Activated T-cell treated with anti-CD3 and anti-CD28 coated beads, Interleukin-2, amount 50 U/mL, for 1 hour (primary cell): ENCODE measurements at places on chromosomes 11 and 22.
A peak's percentile ranks its signal among the peaks of the same experiment; 100 is the strongest.

GRCh38 chr22:40001106-40001505 lies 6.4 kb downstream of the FAM83F start:
- no peak for DNase-seq

GRCh38 chr22:26461188-26461810 lies 22.3 kb downstream of the HPS4 start:
- peak; percentile 45 for DNase-seq

- DNase-seq, result no peak
Measured at GRCh38 chr22:50035976-50036724, 21.9 kb downstream of the TTLL8 start.

DNA sequence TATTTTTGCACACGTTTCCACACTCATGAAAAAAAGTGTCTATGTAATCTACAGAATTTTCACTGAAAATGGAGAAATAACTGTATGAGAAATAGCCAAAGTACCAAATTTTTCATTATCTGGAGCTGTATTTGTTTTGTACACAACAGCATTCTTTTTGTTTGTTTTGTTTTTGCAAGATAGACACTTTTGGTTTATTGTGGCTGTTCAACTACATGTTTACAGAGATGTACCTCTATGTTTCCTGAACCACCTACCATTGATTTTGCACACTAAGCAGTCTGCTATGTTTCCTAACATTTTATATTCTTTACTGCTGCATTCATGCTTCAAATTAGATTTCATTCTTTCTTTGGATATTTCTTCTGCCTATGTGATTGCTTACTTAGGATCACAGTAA lies 116.3 kb downstream of the ELP4 start:
- no peak for DNase-seq

DNA sequence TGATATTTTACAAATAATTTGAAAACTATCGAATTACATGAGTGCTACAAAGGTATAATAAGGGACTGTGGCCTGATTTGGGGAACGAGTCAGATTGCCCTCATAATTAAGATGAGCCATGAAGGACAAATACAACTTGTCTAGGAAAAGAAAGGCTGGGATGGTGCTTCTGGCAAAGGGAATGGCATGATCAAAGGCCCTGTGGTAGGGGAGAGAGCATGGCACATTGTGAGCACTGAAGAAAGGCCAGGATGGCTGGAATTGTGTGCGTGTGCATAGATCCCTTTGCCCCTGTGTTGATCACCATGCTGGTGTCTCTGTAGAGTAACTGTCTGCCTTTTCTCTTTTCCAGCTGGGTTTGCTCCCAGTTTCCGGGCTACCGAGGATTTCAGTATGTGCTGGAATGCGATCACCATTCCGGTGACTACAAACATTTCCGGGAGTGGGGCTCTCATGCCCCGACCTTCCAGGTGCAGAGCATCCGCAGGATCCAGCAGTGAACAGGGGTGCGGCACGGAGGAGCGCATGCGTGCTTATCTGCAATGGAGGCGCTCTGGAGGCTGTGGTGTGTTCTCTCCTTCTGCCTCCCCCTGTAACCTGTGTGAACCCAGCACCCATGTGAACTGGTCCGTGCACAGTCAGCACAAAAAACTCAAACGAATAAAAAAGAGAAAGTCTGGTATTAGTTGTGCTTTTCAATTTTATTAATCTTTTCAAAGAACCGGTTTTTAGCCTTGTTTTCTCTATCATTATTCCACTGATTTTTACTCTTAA lies 8.4 kb downstream of the CRYBA4 start:
- no peak for DNase-seq
